BE2C (cell line): ENCODE measurements at places on chromosomes 16 and 17.
A peak's percentile ranks its signal among the peaks of the same experiment; 100 is the strongest.

DNA sequence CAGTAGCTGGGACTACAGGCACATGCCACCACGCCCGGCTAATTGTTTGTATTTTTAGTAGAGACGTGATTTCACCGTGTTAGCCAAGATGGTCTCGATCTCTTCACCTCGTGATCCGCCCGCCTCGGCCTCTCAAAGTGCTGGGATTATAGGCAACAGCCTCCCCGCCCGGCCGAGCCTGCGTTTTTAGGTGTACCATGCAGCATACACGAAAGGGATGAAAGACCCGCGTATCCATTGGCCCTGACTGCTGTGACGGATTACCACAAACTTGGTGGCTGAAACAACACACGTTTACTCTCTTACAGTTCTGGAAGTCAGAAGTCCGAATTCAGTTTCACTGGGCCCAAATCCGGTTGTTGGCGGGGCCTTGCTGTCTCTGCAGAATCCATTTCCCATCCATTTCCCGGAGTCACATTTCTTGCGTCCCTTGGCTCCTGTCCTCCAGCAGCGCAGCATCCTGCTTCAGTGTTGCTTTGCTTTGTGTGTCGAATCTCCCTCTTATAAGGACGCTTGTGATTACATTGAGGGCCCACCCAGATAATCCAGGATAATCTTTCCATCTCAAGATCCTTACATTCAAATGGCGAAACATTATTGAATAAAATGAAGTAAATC is 8.3 kb upstream of the GUCY2D start:
- DNase-seq, result no peak

GRCh38 chr17:67855504-67856324 is 30.4 kb downstream of the BPTF start:
- DNase-seq, result no peak

DNA sequence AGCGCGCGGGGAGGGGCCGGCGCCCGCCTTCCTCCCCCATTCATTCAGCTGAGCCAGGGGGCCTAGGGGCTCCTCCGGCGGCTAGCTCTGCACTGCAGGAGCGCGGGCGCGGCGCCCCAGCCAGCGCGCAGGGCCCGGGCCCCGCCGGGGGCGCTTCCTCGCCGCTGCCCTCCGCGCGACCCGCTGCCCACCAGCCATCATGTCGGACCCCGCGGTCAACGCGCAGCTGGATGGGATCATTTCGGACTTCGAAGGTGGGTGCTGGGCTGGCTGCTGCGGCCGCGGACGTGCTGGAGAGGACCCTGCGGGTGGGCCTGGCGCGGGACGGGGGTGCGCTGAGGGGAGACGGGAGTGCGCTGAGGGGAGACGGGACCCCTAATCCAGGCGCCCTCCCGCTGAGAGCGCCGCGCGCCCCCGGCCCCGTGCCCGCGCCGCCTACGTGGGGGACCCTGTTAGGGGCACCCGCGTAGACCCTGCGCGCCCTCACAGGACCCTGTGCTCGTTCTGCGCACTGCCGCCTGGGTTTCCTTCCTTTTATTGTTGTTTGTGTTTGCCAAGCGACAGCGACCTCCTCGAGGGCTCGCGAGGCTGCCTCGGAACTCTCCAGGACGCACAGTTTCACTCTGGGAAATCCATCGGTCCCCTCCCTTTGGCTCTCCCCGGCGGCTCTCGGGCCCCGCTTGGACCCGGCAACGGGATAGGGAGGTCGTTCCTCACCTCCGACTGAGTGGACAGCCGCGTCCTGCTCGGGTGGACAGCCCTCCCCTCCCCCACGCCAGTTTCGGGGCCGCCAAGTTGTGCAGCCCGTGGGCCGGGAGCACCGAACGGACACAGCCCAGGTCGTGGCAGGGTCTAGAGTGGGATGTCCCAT is 232.8 kb downstream of the SEC14L1 start:
- DNase-seq, result peak; percentile 50

GRCh38 chr16:48269011-48269410 is 21.7 kb upstream of the ABCC11 start:
- DNase-seq, result no peak

DNA sequence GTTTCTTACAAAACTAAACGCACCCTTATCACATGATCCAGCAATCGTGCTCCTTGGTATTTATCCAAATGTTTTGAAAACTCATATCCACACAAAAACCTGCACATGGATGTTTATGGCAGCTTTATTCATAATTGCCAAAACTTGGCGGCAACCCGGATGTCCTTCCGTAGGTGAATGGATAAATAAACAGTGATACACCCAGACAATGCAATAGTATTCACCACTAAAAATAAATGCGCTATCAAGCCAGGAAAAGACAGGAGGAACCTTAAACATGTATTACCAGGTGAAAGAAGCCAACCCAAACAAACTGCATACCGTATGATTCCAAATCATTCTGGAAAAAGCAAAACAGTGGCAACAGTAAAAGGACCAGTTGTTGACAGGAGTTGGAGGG is 10.0 kb downstream of the SPATA32 start:
- DNase-seq, result no peak

DNA sequence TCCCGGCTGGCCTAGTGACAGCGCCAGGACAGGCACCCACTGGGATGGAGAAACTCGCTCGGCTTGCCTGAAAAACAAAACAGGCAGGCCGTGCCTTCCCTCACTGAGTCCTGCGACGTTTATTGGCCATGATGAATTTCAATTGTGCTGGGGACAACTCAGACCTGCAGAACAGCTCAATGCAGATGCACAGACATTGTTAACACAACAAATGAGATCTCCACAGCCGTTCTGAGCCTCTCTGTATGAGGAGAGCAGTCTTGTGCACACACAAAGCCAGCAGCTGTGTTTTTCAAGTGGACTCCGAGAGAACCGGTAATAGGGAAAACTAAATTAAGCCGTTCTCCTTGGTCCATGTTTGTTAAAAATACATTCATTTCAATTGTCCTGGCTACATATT is 15.9 kb downstream of the SHISA6 start:
- DNase-seq, result no peak

- DNase-seq, result no peak
These were observed 10.1 kb downstream of the LITAF start for GRCh38 chr16:11576427-11577289.

DNA sequence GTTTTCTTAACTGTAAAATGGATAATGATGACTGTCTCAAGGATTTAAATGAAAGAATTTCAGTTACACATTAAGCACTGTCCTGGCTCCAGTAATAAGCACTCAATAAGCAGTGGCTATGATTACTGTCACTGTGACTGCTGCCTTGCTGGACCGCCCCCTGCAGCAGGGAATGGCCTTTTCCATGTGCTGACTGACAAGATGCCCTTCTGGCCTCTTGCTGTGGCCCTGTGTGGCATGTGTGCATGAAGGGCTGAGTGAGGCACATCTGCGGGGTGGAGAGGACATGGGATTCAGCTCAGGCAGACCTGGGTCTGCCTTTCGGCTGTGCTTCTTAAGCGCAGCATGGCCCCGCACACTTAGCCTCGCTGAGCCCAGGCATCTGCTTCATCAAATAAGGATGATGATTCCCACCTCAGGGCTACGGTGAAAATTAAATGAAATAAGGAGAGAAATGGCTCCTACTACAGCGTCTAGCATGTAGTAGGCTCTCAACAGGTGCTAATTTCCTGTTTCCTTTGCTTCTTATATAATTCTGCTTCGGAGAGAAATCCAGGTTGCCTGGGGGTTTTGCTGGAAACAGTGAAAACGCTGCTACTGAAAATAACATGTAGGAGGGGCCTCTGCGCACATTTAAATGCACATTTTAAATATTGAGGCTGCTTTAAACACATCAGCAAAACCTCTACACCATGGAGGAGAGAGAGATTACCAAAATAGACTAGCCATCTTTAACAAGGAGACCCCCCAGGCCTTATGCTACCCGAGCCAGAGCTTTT is 183.9 kb downstream of the PARN start:
- DNase-seq, result no peak

- peak; percentile 86 for DNase-seq
These were observed 27.8 kb upstream of the MEIOC start for GRCh38 chr17:44628243-44629188.

- DNase-seq, result no peak
These were observed 6.7 kb downstream of the SLC13A5 start for GRCh38 chr17:6706499-6706898.

DNA sequence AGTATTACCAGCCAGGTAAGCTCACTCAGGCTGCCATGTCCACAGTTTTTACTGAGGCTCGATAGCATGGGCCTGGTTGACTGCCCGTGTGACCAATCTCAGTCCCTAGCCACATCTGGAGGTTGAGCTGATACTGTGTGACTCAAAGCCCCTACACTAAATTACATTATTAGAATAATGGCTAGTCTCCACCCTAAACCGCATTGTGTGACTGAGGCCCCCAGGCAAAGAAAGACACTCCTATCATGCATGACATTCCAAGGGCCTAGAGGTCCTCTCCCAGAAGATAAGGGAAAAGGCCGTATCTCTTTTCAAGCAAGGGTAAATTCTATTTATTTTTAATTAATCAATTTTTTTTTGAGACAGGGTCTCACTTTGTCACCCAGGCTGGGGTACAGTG is 505.3 kb downstream of the HAPSTR1 start:
- no peak for DNase-seq

GRCh38 chr16:25957707-25958106 is 265.9 kb downstream of the HS3ST4 start:
- no peak for DNase-seq

GRCh38 chr17:38538906-38539305 is 66.8 kb downstream of the SRCIN1 start:
- no peak for DNase-seq

- no peak for DNase-seq
These were observed 19.0 kb downstream of the IGF2BP1 start for GRCh38 chr17:49015924-49016774.

DNA sequence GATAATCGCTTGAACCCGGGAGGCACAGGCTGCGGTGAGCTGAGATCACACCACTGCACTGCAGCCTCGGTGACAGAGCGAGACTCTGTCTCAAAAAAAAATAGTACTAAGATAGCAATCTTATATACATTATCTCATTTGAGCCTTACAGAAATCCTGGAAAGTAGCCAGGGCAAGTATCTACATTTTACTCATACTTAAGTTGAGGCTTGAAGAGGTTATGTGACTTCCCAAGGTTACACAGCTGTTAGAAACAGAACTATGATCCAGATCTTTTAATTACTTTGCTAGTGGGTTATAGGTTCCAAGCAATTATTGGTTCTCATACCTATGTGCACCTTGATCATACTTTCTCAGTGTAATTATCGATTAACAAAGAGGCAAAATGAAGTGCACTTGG is 15.4 kb downstream of the C17orf78 start:
- DNase-seq, result no peak

GRCh38 chr17:73262676-73263642 is 1.3 kb upstream of the CPSF4L start:
- DNase-seq, result no peak

- no peak for DNase-seq
These were observed 97.1 kb downstream of the CDH11 start for GRCh38 chr16:65024767-65025178.

- no peak for DNase-seq
These were observed 3.8 kb upstream of the DYNLL2 start for GRCh38 chr17:58079300-58080033.

DNA sequence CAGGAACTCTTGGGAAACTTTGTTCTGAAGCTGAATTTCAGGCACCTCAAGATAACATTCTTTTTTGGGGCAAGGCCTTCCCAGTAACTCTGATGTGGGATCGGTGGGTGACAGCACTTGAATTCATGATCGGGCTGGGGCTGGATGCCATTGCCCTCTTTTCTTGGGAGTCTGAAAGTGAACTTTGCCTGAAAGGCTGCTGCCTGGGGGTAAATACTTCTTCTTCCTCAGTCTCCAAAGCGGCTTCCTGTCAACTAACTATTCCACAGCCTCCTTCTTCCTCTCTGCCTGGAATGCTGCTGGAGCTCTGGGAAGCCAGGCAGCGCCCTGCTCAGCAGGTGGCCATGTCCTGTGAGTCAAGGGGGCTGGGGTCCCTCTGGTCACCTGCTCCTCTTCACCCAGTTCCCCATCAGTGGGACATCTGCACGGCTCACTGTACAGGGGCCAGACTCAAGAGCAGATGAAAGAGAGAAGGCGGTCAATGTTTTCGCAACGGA is 79.5 kb downstream of the WIPI1 start:
- DNase-seq, result no peak

- DNase-seq, result no peak
These were observed 3.5 kb downstream of the CANT1 start for GRCh38 chr17:79006046-79006445.

- peak; percentile 43 for DNase-seq
These were observed 949 bp upstream of the SPAG7 start for GRCh38 chr17:4968486-4969046.

DNA sequence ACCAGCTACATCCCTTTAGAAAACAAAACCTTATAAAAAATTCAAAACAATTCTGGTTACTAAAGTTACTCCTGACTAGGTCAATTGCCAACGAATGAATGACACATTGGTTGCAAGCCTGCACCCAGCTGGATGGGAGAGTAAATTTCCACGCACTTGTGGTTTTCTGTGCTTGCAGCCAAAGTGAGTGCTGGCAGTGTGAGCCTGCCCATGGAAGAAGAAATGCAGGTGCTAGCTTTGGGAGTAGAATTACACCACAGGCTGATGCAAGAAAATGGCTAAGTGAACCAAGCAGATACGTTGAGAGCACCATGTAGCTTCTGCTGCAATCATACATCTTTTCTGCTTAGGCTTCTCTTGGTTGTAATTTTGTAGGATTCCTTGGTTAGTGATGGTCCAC is 74.6 kb downstream of the SYCE1L start:
- no peak for DNase-seq

GRCh38 chr17:5396612-5397011 is 22.9 kb downstream of the NUP88 start:
- no peak for DNase-seq

GRCh38 chr17:10247810-10248209 is 49.4 kb upstream of the GAS7 start:
- DNase-seq, result no peak

DNA sequence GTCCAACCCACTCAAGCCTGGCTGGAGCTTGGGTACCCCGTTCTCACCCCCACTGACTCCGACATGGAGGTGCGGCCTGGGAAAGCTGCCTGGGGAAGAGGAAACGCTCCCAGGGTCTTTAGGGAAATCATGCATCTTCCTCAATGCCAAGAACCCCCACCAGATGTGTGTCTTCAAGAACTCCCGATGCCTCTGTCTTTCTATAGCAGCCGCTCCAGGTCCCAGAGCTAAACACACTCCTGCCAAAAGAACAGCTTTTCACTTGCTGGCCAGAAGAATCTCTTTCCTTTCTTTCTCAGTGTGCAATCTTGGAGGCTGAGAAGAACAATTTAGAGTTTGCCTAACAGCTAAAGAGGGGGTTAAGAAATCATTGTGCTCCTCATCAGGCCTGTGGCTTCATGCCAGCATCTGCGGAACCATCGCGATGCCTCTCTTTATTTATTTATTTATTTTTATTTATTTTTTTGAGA is 41.1 kb upstream of the MTSS2 start:
- no peak for DNase-seq

- peak; percentile 83 for DNase-seq
These were observed 65.9 kb upstream of the SDK2 start for GRCh38 chr17:73710095-73710592.

- DNase-seq, result peak; percentile 77
These were observed 668 bp downstream of the SPATA2L start for GRCh38 chr16:89700649-89701424.

GRCh38 chr17:80191865-80192661 is 22.2 kb downstream of the CARD14 start:
- DNase-seq, result no peak

GRCh38 chr16:981695-982144 is at the start of gene SOX8:
Gene SOX8, plus strand, starts transcription at chr16:981770. Its CDS starts 153 bp downstream, at chr16:981923.
- DNase-seq, result no peak
